ENCODE measurements at places on chromosomes 7 and 10.

DNA sequence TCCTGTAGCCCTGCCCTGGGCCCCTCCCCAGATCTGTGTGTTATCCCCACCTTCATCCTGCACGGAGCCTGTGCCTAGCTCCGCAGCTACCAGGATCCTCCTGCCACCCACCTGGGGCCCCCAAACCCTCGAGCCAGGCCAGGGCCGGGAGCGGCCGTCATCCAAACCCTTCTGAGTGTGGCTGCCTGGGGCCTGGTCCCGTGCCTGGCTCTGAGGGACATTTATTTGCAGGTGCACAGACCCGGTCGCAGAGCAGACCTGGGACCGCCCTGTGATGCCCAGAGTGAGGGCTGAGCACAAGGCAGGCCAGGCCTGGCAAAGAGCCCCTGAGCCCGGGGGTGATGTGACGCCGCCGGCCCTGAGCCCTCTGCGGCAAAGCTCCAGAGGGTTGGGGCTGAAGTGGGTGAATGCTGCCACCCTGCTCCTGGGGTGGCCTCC, 27.4 kb upstream of the INPP5A start:
- DNase-seq = no peak

DNA sequence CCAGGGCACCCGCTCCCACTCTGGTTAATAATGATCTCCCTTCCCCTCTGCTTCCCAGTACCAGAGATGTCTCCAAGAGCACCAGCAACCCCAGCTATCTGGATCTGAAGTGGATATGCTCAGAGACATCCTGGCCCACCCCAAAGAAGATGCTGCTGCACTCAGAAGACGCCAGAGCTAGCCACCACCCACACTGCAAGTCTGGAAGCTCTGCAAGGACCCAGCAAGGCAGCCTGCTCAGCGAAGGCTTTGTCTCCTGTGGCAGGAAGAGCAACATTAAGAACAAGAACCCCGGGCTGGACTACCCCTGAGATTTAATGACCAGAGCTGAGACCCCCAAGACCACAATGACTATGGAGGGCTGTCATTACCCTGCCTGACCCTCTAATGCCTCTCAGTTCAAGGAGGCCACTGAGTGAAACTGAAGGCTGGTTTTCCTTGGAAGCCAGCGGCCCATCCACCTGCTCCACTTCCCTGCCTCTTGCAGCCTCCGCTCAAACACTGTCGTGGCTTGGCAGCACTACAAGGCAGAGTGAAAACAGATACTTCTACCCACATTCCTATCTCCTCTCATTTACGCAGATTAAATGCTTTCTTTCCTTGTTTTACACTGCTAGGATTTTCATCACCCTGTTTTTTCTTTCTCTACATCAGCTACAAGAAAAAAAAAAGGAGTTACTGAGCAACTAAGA, 202.2 kb downstream of the SNX10 start:
- DNase-seq = no peak

DNA sequence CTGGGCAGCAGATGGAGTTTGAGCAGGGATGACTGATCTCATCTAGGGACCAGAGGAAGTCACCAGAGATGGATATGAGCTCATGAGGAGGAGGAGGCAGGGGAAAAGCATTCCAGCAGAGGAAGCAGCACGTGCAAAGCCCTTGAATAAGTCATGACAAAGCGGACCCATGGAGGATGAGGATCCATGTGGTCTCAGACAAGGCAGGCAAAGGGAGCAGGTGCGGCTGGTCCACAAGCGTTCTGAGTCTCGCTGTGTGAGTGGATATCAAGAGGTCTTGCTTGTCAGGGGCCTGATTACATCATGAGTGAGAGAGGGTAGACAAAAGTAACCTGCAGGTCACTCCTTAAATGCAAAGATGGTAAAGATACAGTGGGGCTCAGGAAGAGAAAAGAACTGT, 307.6 kb downstream of the GRID1 start:
- no peak for DNase-seq

- no peak for DNase-seq
These were observed at the start of gene ZPBP for GRCh38 chr7:50092579-50093491. Gene ZPBP (minus strand): TSS chr7:50093246. CDS start chr7:50093194, 52 bp downstream.

DNA sequence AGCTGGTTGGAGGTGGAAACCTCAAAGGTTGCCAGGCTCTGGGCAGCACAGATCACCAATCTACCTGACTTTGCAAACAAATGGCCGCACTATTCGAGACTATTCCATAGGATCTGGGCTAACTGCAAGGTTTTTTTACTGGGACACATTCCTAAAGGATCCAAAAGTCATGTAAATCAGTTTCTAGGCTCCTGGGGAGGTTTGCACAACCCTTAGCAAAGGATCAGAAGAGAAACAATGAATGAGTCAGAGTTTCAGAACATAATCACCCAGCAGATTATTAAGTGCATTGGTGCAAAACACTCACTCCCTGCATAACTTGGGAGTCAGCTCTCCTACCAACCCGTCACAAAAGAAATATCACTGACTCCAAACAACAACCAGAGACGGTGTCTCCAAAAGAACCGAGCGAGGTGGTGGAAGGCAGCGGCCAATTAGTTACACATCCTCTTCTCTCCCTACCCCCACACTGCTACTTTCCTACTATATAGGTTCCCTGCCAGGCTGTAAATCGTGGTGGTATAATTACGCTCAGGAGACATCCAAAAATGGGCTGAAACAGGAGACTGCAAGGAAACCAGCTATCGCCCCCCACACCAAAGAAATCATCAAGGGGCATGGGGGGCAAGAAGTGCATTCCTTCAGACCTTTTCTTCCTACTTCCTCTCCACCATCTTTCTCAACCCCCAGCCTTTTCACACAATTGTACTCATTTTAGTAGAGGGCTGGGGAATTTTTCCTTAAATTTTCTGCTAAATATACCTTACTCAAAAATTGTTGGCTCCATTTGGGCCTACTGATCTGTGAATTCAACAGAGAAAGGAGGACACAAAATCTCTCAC, 3.2 kb downstream of the UBE2H start:
- no peak for DNase-seq

- no peak for DNase-seq
These were observed 94.5 kb downstream of the ZNF33B start for GRCh38 chr10:42543840-42544372.

DNA sequence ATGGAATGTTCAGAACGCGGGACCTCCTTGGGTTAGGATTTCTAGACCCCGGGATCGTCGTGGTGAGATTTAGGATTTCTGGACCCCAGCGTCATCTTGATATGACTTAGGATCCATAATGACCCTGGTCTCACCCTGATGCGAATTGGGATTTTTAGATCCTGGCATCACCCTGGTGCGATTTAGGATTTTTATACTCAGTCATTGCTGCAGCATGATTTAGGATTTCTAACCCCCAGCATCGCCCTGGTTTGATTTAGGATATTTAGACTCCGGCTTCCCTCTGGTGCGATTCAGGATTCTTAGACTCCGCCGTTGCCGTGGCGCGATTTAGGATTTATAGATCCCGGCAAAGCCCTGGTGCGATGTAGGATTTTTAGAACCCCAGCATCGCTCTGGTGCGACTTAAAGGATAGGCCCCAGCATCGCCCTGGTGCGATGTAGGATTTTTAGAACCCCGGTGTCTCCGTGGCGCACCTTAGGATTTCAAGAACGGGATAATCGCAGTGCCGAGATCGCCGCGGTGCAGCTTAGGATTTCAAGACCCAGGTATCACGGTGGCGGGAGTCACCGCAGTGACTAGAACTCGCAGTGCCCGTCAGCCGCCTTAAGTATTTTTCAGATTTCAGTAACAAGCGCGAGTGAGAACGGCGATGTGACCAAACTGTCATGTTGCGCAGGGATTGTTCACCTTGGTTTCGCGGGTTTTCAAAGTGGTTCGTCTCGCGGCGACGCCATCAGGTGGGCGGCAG, 814 bp downstream of the MEST start:
- DNase-seq = no peak

DNA sequence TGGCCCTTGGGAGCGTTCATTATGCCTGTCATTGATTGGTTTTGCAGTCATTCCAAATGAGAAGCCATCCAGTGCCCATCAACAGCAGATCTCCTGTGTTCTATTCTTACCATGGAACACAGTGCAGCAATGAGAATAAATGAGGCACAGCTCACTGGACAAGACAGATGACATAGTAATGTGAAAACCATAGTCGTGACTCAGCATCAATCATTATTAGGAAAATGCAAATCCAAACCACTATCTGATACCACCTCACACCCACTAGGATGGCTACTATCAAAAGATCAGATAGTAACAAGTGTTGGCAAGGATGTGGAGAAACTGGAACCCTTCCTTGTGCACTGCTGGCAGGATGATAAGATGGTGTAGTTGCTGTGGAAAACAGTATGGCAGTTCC, 144.7 kb downstream of the ARHGAP22 start:
- no peak for DNase-seq

DNA sequence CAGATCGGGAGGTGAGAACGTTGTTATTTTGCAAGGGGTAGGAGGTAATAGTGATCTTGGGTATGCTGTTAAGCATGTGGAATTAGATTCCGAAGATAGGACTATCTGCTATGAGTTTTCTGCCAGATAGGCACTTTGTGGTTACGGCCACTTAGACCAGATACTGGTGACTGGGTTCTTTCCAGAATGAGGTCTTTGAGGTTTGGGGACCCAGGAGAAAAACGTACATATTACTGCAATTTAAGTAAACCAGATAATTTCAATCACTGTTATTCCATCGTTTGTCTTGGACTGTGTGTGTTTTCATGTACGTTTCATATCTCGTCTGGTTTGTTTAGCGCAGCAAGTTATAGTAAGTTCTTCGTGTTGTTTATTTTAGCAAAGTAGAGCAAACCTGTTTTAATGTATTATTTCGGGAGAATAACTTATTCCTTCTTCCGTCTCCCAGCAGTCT, 312 bp downstream of the ARL4A start:
- DNase-seq = no peak

DNA sequence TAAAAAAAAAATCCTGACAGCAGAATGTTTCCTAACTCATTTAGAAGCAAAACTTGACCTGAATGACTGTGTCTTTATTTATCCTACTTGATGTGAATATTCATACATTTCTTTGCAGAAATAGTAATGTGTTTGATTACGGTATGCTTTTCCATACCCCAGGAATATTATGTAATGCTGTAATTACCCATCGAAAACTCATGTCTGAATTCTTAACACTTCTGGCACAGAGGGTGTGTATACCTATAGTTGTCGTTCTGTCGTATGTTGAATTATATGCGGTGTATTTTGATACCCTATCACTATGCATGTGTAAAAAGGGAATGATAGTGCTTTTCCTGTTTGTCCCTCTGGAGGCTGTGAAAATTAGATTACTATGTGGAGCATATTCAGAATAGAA, 26.6 kb downstream of the SDK1 start:
- no peak for DNase-seq

GRCh38 chr7:23955145-23955544, 245.1 kb downstream of the STK31 start:
- DNase-seq = no peak

DNA sequence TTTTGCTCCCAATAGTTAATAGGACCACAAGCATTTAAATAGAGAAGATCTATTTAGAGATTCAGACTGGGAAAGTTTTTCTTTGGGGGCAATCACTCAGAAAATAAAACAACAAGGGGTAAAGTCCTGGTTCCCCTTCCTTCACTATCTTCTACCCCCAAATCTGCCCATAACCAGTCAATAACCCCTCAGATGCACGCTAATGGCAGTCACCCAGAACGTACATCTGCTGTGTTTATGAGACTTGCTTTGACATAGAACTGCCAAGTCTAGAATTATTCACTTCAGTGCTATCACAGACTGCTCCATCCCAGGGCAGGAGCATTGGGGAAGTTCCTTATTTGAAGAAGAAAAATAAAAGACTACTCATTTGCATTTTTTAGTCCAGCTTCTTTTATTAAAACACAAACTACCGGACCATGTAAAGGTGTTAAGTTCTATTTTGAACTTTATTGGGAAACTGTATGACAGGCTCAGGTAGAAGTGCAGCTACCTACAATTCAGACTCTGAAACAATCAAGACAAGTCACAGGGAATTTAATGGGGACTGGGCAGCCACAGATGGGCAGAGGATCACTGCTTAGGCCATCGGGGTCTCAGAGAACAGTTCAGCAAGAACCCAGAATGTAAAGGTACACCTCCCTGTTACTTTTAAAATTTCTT, 38.4 kb downstream of the ANK3 start:
- DNase-seq = no peak

GRCh38 chr7:106774768-106775551, 90.1 kb upstream of the PIK3CG start:
- no peak for DNase-seq

GRCh38 chr10:63666836-63667383, 145.7 kb downstream of the REEP3 start:
- DNase-seq = no peak

DNA sequence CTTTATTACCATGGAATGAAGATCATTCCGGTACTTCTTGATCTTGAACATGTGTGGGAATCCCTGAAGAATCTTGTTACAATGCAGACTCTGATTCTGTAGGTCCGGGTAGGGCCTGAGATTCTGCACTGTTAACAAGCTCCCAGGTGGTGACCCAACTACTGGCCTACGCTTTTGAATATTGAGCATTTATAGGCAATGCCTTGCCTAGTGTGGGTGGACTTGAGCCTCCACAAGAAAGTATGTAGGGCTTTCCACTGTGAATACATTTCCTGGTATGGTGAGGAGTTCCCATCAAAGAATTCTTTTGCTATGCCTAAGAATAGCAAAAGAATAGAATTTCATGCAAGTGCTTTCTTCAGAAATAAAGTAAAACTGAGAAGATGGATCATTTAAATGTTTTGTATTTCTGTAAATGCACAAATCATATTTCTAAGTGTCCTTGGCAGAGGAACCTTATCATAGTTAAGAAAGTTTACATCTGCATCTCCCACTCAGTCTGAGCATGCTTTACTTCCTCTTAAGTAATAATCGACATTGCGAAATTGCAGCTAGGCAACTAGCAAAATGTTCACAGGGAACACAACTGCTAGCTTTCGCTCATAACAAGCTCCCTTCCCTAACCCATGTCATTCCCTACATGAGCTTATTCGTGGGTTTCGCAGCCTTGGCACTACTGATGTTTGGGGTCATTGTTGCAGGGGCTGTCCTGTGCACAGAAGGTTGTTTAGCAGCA, 71.4 kb downstream of the AHR start:
- no peak for DNase-seq

DNA sequence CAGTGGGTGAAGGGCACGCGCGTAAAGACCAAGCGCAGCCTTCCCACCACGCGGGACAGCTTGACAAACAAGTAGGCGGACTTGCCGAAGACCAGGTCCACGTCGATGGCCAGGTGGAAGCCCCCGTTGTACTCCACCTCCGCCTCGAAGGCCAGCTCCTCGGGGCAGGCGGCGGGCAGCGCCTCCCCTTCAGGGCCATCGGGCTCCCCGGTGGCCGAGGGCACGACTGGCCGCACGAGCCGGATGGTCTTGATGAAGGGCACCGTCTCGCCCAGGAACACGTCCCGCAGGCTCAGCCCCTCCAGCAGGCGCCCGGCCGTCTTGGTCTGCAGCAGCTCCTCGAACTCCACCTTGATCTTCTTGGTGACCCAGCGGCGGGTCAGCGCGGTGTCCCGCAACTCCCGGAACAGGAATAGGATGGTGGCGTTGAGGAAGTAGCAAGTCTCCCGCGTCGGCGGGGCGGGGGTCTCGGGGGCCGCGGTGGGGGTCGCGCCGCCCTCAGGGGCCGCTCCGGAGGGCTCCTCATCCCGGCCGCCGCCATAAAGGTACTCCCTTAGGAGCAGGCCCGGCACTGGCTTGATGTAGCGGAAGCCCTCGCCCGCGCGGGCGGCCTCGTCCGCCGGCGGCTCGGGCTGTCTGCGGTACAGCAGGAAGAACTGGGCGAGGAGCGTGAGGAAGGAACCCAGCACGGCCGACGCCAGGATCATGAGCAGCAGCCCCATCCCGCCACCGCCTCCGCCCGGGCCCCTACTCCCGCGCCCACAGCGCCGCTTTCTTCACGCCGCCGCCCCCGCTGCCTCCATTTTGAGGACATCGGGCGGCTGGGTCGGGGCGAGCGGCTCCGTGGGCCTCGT, 507 bp downstream of the PDZD8 start:
- no peak for DNase-seq

- no peak for DNase-seq
These were observed 222.9 kb upstream of the MKLN1 start for GRCh38 chr7:131104596-131105293.
